Neuronal stem cell (in vitro differentiated cells): ENCODE measurements at places on chromosomes 5 and 9.

DNA sequence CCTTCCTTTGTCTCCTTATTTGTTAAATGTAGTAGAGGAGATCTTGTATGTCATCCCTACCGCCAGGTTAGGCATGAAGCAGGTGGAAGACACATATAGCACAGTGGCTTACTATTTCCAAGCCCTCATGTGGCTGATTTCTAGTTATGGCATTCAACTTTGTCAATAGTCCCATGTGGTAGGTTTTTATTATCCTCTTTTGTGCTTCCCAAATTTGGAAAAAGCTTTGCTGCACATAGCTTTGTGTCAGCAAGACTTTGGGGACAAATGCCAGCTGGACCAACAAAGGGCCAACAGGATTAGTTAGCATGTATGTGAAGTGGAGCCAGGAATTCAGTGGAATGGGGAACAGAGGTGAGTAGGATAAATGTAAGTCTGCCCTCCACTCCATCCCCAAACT, 276.3 kb downstream of the PSAT1 start:
- DNase-seq: no peak

GRCh38 chr5:141637123-141637766, 448 bp downstream of the RELL2 start:
- DNase-seq: peak; percentile 26

GRCh38 chr5:170628028-170628427, 124.2 kb downstream of the KCNIP1 start:
- DNase-seq: no peak

GRCh38 chr9:79140751-79141150, 431.0 kb upstream of the TLE4 start:
- no peak for DNase-seq

GRCh38 chr5:87210076-87210475, 57.6 kb upstream of the RASA1 start:
- no peak for DNase-seq
